Stimulated activated naive CD8-positive, alpha-beta T cell treated with anti-CD3 and anti-CD28 coated beads, Interleukin-15, amount 100 ng/mL, for 72 hours (primary cell): ENCODE measurements at places on chromosomes 4 and X.

- DNase-seq, result no peak
Measured at GRCh38 chr4:14028862-14029261, 401.3 kb upstream of the BOD1L1 start.

GRCh38 chr4:8221985-8222384, 22.9 kb downstream of the SH3TC1 start:
- no peak for DNase-seq

- DNase-seq, result no peak
Measured at GRCh38 chrX:81259714-81260395, 58.0 kb downstream of the SH3BGRL start.

- no peak for DNase-seq
Measured at GRCh38 chr4:165464813-165465381, 86.1 kb downstream of the CPE start.

GRCh38 chr4:66885501-66886165, 659.7 kb downstream of the CENPC start:
- DNase-seq, result no peak

GRCh38 chr4:2259541-2260343, 2.2 kb downstream of the MXD4 start:
- peak; percentile 11 for DNase-seq
